HEK293T (cell line): ENCODE measurements at places on chromosomes 5 and 9.
A peak's percentile ranks its signal among the peaks of the same experiment; 100 is the strongest.

- DNase-seq, result no peak
Measured at GRCh38 chr5:78554670-78555069, 93.9 kb downstream of the LHFPL2 start.

DNA sequence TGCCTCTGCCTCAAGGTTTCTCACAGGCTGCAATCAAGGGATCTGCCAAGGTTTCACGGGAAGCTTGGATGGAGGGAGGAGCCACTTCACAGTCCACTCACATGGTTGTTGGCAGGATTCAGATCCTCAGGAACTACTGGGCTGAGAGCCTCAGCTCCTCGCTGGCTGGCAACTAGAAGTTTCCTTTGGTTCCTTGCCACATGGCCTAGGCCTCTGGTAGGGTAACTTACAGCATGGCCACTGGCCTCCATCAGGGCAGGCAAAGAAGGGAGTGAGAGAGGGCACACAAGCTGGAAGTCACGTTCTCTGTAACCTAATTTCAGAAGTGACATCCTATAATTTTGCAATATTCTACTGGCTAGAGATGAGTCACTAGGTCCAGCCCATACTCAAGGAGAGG, 32.2 kb downstream of the SPOCK1 start:
- no peak for DNase-seq

DNA sequence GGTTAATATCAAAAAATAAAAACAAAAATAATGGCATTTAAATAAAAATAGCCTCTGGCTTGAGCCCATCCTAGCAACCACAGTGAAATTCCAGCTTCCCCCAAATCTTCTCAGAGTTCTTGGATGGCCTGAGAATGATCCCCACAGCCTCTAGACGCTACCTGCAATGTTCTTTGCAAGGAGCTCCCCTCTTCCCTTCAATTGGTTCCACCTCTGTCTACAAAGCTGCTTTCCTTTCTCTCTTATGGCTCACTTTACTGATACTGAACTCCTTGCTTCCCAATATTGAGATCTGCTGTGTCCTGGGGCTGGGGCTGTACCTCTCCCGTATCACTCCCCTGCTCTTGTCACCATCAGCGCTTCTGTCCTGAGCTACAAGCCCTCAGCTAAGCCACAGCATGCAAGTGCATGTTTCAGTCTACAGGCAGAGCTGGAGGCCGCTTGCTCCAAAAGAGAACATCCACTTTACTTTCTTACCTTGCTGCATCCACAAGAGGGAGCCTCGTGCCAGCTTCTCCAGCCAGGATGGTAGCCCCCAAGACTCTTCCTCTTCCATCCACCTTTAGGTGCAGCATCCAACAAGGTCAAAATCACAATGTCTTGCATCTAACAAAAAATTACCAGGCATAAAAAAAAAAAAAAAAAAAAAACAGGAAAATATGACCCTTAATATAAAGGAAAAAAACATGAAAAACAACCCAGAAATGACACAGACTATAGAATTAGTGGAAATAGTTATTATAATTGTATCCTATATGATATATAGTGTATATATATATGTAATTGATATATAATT, 57.4 kb upstream of the PRSS3 start:
- peak; percentile 67 for DNase-seq

DNA sequence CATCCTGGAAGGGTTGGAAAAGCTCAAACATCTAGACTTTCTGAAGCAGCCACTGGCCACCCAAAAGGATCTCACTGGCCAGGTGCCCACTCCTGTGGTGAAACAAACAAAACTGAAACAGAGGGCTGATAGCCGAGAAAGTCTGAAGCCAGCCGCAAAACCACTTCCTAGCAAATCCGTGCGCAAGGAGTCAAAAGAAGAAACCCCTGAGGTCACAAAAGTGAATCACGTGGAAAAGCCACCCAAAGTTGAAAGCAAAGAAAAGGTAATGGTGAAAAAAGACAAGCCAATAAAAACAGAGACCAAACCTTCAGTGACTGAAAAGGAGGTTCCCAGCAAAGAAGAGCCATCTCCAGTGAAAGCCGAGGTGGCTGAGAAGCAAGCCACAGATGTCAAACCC, 87.6 kb downstream of the MAP1B start:
- no peak for DNase-seq

- DNase-seq, result no peak
Measured at GRCh38 chr5:125148706-125149105, 402.3 kb upstream of the ZNF608 start.

- DNase-seq, result no peak
Measured at GRCh38 chr5:67530609-67531255, 334.1 kb upstream of the CD180 start.

DNA sequence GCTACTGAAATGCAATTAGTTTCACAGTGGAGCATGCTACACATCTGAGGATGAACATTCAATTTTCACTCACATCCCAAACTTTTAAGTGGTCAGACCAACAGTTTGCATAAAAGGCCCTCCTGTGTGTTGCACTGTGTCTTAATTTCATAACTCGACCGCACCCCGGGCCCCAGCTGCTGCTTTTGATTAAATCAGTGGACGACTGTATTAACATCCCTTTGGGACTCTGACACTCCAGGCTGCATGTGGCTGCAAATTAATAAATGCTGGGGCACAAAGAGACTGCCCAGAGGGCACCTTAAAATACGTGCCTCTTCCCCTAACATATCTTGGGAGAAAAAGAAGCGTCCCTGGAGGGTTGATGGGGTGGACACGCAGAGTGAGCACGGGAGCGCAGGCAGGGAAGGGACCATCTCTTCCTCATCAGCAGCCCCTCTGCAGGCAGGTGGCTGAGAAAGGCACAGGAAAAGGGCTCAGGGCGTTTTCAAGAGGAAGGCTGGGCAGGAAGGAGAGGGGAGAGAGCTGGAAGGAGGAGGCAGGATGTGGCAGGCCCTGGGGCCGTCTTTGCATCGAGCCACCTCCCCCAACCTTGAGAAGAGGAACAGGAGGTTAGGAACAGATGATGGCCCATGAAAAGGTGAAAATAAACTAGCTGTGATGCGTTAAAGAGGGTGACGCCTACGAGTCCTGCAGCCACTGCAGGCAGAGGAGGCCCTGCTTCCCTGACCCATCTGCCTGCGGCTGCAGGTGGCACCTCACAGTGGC, 18.6 kb downstream of the MED10 start:
- no peak for DNase-seq

DNA sequence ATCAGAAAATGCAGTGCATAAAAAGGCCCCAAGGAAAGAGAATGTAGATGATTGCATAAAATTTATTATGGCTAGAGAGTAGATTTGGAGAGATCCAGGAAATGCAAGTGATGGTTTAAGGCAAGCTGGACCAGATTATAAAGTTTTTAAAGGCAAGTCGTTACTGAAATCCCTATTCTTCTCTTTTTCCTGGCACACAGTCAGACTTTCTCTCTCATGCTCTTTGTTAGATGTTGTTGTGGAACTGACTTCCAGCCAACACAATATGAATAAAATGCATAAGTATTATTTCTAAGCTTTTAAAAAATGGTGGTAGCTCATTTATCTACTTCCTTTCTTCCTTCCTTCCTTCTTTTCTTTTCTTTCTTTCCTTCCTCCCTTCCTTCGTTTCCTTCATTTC, 1085.4 kb upstream of the CDH6 start:
- no peak for DNase-seq

GRCh38 chr5:110968246-110969005, 103.1 kb upstream of the TSLP start:
- DNase-seq, result no peak

GRCh38 chr5:81450940-81451339, 57.0 kb upstream of the ACOT12 start:
- DNase-seq, result no peak

DNA sequence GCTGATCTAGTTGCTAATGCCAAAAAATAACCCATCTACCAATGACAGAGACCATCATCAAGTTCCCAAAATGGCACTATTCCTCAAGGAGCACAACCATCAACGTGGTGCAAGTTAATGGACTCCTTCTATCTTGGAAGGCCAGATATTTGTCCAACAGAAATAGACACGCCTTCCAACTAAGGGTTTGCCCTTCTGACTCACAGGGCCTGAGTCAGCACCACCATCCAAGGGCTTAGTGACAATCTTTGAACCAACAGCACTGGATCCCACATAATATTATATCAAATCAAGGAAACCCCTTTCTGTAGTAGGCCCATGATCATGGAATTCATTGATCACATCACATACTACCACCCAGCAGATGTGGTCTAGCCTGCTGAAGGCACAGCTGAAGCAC, 84.3 kb downstream of the MED27 start:
- DNase-seq, result no peak

GRCh38 chr5:164359260-164360255, 854.1 kb downstream of the MAT2B start:
- no peak for DNase-seq

GRCh38 chr9:91711755-91712601, 238.1 kb downstream of the ROR2 start:
- DNase-seq, result no peak

GRCh38 chr5:124948062-124948753, 201.8 kb upstream of the ZNF608 start:
- no peak for DNase-seq

DNA sequence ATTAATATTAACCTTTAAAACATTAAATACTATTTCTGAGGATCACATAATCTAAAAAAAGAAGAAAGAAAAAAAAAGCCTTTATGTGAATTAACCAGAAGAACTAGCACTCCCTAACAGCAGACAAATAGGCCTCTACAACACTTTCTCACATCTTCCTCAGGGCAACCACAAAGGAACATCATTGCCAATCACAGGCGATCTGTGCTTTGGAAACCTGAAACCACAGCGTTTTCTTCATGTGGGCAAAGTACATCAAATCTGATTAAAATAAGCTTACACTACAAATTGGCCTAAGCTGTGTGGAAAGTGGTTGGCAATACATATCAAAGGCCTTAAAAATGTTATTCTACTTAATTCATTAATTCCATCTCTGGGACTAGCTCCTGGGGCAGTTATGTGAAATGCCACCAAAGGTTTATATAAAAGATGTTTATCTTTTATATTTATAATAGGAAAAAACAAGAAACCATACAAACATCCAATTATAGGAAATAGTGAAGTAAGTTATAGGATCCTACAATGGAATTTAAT, 184.8 kb upstream of the TBCA start:
- no peak for DNase-seq

DNA sequence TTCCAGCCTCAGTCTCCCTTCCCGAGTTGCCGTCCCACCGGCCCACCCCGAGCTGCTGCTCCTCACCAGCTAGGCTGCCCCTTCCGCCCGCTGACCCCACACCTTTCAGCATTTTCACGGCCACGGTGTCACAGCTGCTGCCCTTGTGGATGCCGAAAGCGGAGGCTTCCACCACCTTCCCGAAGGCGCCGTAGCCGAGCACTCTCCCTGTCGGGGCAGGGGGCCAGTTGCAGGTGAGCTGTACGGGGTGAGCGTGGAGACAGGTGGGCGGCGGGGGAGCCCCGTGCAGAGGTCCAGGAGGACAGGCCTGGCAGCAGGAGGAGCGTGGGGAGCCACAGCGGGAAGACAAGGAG, 28.2 kb upstream of the SCGB3A1 start:
- DNase-seq, result no peak

DNA sequence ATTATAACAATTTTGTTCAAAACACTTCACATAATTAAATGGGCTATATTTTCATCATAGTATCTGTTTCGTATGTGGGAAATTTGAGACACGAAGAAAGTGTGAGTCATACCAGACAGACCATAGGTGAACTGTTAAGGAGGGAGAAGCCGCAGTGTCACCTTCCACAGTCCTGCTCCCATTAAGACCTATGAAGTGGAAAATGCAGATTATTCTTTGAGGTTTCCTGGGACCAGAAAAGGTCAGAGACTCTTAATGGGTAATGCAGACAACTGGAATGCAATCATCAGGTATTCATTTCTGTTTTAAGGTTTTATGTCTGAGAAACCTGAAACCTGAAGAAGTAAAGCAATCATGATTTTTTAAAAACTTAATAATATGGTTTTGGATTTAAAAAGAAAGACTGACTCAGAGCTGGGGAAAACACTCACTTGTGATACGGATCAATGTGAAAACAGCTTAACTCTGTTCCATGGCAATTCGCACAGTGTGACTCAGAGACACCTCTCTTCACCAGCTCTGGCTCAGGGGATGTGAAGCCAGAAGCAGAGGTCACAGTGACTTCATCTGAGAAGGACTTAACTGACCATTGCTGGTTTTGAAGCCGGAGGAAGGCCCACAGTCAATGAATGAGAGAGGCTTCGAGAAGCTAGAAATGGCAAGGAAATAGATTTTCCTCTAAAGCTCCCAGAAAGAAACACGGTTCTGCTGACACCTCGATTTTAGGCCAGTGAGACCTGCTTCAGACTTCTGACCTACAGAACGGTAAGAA, 17.2 kb upstream of the GCNT1 start:
- DNase-seq, result no peak

GRCh38 chr5:179733772-179734126, 1.1 kb downstream of the MAML1 start:
- DNase-seq, result no peak
